ENCODE measurements at places on chromosomes 2 and 18.

- no peak overlapping the region for H3K27ac ChIP-seq
- no peaks in the 10 kb centered on the region for H3K27me3 ChIP-seq
- DNase-seq, result no peak
- no peak overlapping the region for H3K4me3 ChIP-seq
These were observed 14.1 kb upstream of the ZSWIM2 start for GRCh38 chr2:186862869-186863709.

GRCh38 chr18:33369711-33370449, 70.6 kb downstream of the CCDC178 start:
- no peak overlapping the region for H3K4me3 ChIP-seq
- H3K4me1 ChIP-seq, result no peaks in the 10 kb centered on the region
- no peaks in the 10 kb centered on the region for H3K27me3 ChIP-seq
- no peak for DNase-seq
- no peaks in the 10 kb centered on the region for H3K36me3 ChIP-seq

GRCh38 chr2:46544581-46544980, 65.2 kb downstream of the TMEM247 start:
- peaks cover 46% of the 10 kb centered on the region for H3K4me1 ChIP-seq
- H3K27me3 ChIP-seq, result no peaks in the 10 kb centered on the region
- H3K4me3 ChIP-seq, result peak overlapping the region; percentile 81
- H3K36me3 ChIP-seq, result no peaks in the 10 kb centered on the region
- no peak overlapping the region for H3K27ac ChIP-seq

DNA sequence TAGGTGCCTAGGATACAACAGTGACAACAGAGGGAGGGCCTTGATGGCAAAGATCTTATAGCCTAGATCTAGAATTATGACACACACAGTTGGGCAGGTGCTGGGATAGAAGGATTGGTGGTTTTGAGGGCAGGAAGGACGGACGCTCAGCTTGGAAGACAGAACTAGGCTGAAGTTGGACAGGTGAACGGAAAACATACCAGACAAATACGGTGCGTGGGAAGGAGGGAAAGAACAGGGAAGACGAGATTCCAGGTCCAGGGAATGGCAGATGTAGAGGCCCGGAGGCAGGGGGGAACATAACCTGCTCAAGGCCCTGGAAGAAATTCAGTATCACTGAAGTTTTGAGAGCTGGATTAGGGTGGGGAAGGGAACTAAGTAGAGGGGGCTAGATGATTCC, 40.8 kb downstream of the CRACDL start:
- DNase-seq, result no peak
- H3K4me1 ChIP-seq, result no peaks in the 10 kb centered on the region
- no peak overlapping the region for H3K27ac ChIP-seq
- no peaks in the 10 kb centered on the region for H3K36me3 ChIP-seq

DNA sequence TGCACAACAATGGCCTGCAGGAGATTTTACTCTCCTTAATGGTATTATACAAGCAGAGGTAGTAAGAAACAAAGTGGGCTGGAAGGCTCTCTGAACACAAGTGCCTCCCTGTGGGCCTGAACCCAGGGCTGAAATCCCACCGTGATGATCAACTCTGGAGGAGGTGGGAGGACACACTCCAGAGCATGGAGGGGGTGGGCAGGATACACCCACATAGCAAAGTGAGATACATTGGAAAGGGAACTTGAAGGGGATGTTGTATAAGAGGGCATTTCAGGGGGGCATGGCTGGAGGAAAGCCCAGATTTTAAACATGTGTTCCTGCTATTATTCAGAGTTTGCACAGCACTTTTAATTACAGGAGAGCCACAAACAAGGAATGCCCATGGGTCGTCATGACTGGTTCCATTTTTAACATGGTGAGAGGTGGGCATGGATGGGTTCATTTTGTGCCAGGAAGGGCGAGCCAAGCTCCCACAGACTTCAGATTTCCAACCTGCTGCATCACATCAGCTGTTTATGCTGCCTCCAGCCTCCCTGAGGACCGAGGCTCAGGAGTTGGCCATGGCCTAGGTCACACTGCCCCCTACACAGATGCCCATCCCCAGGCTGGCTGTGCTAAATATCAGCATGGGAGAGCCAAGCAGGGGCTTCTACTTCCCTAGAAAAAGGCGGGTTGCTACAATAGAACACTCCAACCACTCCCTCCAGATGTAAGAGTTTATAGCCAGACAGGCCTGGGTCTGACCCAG, 416.2 kb upstream of the ID2 start:
- DNase-seq, result no peak
- H3K27me3 ChIP-seq, result no peaks in the 10 kb centered on the region
- no peaks in the 10 kb centered on the region for H3K36me3 ChIP-seq
- H3K4me1 ChIP-seq, result no peaks in the 10 kb centered on the region
- H3K27ac ChIP-seq, result no peak overlapping the region
- no peak overlapping the region for H3K4me3 ChIP-seq

DNA sequence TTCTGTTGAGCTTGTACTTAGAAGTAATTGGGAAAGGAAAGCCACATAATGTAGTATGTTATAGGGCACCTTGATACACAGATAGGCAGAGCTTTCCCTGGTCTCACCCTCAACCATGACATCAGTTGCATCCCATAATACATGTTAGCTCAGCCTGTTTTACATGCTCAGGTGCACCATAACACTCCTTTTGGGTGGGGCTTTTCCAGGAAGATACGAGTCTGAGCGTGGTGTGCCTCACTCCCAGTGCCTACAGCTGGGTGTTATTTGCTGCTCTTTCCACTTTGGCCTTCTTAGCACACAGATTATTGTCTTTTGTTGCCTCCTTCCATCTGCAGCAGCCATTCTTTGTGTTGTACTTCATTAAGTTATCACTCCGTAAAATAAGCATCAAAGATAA, 11.9 kb downstream of the TTC39C start:
- peak overlapping the region; percentile 86 for H3K27ac ChIP-seq
- no peaks in the 10 kb centered on the region for H3K36me3 ChIP-seq

DNA sequence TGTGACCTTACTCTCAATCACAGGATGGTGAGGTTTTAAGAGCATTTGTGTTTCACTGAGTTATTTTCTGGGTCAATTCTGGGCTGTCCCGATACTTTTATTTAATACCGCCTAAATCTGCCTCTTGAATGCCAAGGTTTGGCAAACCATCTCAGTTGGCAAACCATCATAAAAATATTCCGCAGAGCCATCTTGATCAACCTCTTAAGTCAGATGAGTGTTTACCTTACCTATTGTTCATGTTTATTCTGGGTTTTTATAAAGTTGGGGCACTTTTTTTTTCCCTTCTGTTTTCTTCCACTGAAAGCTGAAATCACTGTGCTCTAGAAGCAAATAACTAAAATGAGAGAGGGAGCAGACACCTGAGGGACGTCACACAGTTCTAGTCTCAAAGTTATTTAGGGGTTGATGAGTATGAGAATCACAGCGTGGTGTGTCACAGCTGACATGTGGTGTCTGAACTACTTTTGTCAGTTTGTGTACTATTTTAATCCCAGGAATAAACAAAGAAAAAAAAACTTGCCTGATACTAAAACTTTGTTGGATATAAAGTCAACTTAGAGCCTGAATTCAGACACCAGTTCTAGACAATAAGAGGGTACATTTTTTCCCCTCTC, 48.6 kb downstream of the ETAA1 start:
- no peaks in the 10 kb centered on the region for H3K27me3 ChIP-seq
- H3K4me1 ChIP-seq, result peaks cover 7% of the 10 kb centered on the region
- DNase-seq, result no peak
- no peaks in the 10 kb centered on the region for H3K36me3 ChIP-seq
- no peak overlapping the region for H3K27ac ChIP-seq
- H3K4me3 ChIP-seq, result no peak overlapping the region

- no peaks in the 10 kb centered on the region for H3K4me1 ChIP-seq
- no peak overlapping the region for H3K4me3 ChIP-seq
- no peaks in the 10 kb centered on the region for H3K27me3 ChIP-seq
- no peak for DNase-seq
- no peak overlapping the region for H3K27ac ChIP-seq
These were observed 249.0 kb downstream of the TRIB2 start for GRCh38 chr2:12965540-12966269.
